Activated T-cell treated with anti-CD3 and anti-CD28 coated beads for 48 hours (primary cell): ENCODE measurements at places on chromosomes 5 and 9.

DNA sequence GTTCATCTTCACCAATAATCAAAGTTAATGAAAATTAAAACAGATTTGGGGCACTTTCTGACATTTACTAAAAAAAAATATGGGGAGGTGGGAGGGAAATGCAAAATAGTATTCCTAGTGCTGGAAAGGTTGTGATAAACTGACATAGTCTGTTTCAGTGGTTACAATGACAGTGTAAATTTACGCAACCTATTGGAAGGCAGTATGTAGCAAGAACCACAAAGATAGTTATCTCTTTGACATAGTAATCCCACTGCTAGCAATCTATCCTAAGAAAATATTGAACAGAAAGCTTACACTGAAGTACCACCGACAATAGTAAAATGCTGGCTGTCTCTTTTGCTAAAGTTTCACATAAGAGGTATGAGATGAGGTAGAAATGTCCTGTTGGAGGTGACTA is 15.1 kb upstream of the EPB41L4B start:
- DNase-seq, result no peak

GRCh38 chr5:17265041-17265440 is 47.6 kb downstream of the BASP1 start:
- DNase-seq, result no peak

DNA sequence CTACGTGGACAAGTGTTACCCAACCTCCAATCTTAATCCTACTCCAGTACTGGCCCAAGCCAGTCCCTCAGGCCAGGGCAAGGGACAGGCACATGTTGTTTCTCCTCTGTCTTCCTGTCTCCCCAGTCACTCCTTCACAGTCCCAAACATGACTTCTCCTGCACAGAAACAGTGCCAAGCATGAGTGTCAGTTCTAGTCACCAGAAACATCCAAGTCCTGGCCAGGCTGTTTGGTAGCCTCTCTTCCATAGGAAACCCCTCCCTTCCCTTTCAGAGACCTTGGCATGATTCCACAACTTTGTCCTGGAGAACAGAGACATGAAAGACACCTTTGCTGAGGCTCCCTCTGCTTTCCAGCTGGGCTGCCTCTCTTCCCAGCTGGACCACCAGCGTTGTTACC is 56.2 kb upstream of the SLC2A8 start:
- no peak for DNase-seq

GRCh38 chr9:94639061-94639998 is at the start of gene FBP1:
TSS of gene FBP1 (minus strand) at chr9:94639518. CDS start at chr9:94639310, 208 bp downstream.
- DNase-seq, result peak; percentile 22

DNA sequence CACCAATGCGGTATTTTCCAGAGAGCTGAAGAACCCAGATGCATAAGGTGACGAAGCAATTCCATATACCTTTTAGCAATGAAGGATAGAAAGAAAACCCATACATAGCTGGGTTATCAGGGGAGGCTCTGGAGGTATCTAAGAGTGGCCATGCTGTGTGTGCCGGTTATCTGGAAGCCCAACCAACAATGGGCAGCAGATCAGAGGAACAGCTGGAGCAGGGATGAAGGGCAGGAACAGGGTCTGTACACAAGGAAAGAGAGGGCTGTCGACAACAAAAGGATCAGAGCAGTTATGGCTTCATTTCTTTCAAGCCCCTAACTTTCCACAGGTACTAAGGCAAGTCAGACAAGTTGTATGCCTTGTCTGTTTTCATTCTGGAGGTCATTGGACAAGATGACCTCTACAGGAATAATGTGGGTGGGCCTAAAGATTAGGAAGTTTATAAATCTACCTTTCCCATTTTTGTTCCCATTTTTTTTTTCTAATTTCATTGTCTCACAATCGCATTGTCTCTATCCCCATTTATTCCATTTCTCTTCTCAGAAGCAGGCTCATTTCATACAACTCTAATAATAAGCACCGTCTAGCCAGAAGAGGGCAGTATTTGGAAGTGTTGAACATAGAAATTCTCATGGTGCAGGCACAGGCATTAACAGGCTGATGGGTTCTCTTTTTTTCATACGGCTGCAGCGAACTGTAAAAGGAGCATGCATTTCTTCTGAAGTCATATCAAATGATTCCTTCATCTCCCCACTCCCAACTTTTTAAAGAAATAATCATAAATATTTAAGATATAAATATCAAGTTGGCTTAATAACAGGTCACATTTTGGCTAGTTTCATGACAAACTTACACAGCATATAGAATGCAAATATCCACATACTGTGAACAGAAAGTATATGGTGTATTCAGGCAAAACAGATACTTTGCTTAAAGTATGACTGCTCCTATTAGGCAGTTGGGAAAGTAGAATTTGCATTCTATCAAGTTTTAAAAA is 63.5 kb downstream of the ZNF474 start:
- no peak for DNase-seq

- DNase-seq, result no peak
These were observed 129.5 kb upstream of the RAPGEF1 start for GRCh38 chr9:131869348-131869747.

GRCh38 chr5:110973510-110973909 is 98.0 kb upstream of the TSLP start:
- no peak for DNase-seq

DNA sequence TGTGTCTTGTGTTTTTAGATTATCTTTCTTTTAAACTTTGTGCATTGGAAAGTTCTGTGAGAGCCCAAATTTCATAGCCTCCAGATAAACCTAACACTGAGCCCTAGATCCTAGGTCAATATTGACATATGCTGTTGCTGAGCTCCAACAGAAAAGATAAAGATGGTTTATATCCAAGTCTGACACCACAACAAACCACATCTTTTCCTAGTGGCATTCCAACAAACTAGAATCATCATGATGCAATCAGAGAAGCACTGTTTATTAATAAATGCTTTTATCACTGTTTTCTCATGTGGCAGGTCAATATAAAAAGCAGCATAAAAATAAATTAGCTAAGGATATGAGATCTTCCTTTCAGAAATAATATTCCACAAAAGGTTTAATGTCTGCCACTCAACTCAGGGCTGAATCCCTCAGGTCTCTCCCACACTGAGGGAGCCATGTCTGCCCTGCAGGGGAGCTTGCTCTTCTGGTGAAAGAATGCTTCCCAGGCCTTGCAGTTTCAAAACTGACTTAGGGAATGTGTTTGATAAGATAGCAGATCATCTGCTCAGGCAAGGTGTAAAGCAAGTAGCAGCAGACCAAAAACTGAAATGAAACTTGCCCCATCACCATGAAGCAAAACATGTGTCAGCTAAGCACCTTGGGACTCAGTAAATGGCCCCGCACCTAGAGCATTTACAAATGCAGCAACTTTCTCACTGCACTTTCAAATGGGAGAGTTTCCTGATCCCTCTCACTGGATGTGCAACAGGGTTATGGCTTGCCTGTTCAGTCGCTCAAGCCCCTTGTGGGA is 493.0 kb downstream of the AGTPBP1 start:
- DNase-seq, result no peak

- no peak for DNase-seq
These were observed 132.1 kb downstream of the KDM4C start for GRCh38 chr9:6889868-6890267.

- no peak for DNase-seq
These were observed 48.5 kb downstream of the PRRC2B start for GRCh38 chr9:131442351-131442750.
